AG09309 (cell line): ENCODE measurements at places on chromosomes 5 and 9.

DNA sequence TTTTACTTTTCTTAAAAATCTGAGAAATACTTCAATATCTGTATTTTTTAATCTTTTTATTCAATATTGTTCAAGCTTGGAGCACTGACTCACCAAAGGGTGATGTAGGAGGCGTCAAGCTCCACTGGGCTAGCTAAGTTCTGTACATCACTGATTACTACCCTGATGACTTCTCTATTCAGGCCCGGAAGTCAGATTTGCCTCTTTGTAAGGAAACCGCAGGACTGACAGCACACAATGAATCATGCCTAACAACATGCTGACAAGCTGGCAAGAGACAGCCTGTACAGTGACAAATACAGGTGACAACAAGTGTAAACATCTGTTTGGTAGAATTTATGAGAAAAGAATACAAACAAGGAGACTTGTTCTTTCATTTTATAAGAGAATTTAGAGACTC lies 627.9 kb upstream of the RORB start:
- peak; percentile 1 for DNase-seq

- DNase-seq = no peak
Observed at GRCh38 chr9:130271473-130271872, 5.9 kb downstream of the HMCN2 start.

DNA sequence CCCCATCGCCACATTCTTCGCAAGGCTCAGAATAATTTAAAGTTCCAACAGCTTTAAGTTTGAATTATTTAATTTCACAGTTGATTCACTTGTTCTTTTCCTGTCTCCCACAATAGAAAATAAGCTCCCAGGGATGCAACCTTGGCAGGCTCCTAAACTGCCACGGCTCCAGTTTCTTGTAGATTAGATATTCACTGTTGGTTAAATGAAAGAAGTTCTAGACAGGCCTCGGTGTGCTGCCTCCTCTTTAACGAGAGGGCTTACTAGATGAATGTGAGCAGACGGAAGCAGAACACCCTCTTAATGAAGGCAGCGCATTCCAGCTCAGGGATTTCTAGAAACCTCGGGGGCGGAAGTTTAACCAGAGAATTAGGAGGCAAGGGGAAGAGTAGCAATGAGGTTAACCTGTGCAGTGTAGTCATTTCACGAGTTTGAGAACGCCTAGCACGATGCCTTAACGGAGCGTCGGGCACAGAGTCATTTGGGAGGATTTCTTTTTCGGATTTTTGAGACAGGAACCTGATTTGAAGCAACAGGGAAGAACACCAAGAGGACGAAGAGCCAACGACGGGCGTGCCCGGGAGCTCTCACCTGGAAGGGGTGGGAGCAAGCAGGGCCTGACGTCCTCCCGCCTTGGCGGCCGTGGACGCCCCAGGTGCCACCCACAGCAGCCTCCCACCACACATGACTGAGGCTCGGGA lies 637 bp upstream of the SMC5 start:
- no peak for DNase-seq

DNA sequence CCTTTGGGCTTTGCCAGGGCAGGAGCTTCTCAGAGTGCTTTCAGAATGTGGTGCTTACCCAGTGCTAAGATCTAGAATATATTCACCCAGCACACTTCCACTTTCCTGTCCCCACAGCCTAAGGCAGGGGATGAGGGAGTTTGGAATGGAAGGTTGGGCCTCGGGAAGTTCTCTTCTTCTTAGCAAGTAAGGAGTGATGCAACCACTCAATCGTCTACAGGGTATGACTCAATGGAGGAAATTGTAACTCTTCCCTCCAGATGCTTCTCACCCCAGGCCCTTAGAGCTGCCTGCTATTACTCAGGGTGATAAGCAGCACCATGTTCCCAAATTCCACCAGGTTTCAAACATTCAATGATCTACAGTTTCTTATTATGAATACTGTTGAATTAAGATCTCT lies 30.8 kb upstream of the AGGF1 start:
- peak; percentile 24 for DNase-seq

GRCh38 chr9:137705906-137706305 lies 87.1 kb downstream of the EHMT1 start:
- no peak for DNase-seq

DNA sequence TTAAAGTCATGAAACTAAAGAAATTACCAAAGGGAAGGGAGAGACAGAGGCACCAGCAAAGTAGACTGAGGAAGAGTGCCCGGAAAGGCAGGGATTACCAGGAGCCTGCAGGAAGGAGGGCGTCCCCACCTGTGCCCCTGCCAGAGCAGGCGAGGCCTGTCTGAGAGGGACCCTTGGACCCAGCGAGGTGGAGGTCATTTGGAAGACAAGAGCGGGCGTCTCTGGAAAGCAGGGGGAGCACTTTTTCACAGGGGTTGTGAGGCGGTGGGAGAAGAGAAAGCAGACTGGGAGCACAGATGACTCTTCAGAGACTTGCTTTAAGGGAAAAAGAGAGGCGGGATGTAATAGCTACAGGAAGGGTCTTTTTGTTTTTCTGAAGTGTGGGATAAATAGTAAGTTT lies 27.5 kb upstream of the SLC2A8 start:
- no peak for DNase-seq

- DNase-seq = no peak
Observed at GRCh38 chr5:69308046-69308553, 24.5 kb downstream of the CCDC125 start.

- DNase-seq = no peak
Observed at GRCh38 chr5:6459896-6460295, 11.2 kb downstream of the UBE2QL1 start.

GRCh38 chr5:61311836-61312808 lies 19.9 kb upstream of the ZSWIM6 start:
- DNase-seq = no peak

DNA sequence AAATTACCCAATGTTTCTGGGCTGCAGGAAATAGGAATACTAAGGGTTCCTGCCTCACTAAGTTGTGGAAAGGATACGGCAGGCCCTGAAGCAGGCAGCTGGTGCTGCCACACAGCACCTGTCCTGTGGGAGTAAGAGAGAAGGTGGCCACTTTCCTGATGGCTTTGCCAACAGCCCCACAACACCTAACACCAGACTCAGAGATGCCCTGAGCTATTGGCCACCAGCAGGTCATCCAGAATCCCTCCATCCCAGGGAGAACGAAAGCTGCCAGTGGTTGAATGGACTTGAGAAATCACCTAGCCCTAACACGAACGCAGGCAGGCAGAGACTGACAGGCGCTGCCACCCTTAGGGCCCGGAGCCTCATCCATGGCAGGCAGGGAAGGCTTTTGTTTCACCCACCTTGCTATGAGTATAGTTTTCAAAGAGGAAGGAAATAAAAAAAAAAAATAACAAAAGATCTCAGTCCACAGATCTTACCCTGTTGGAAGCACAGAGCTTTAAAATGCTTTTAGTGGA lies 82.2 kb downstream of the DCP2 start:
- no peak for DNase-seq

GRCh38 chr5:15704397-15704947 lies 204.5 kb downstream of the FBXL7 start:
- peak; percentile 28 for DNase-seq

GRCh38 chr5:103668281-103668680 lies 105.7 kb upstream of the NUDT12 start:
- no peak for DNase-seq

GRCh38 chr9:110895147-110895905 lies 142.9 kb downstream of the LPAR1 start:
- no peak for DNase-seq

- DNase-seq = no peak
Observed at GRCh38 chr9:38185647-38186403, 116.8 kb upstream of the SHB start.

GRCh38 chr9:121634329-121635261 lies 16.8 kb upstream of the DAB2IP start:
- DNase-seq = no peak

- no peak for DNase-seq
Observed at GRCh38 chr9:91972076-91972626, 22.1 kb upstream of the ROR2 start.

DNA sequence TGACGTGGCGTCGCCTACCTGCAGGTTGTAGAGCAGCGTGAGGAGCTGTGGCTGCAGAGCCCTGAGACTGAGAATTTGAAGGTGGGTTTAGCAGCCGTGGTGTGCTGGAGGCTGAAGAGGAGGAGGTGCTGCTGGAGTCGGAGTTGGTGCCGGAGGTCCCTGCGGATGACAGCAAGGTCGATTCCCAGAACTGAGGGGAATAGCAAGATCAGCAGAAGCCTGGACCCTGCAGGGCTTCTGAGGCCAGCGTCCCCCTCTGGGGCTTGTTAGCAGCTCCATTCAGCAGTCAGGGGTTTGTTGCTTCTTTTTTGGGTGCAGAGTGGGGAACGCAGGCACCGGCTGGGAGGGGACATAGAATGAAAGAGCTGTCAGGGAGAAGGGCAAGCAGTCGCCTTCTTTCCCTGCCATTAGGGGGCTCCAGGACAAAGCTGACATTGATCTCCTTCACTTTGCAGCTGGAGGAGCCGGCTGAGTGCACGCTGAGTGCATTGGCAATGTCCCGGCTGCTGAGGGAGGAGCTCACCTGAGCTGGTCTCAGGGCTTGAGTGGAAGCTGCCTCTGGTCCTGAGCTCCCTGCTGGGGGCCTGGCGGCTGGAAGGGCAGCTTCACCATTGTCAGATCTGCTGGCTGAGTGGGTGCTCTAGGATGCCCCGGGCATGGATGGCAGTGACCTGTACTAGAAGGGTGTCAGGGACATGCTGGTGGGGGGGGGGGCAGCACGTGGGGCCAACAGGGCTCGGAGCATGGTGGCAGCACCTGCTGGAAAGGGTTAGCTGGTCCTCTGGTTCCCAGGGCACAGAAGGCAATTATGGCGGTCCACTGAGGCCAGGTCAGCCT lies 20.8 kb downstream of the OBP2B start:
- DNase-seq = no peak

- no peak for DNase-seq
Observed at GRCh38 chr5:118531276-118531675, 457.1 kb downstream of the DTWD2 start.

DNA sequence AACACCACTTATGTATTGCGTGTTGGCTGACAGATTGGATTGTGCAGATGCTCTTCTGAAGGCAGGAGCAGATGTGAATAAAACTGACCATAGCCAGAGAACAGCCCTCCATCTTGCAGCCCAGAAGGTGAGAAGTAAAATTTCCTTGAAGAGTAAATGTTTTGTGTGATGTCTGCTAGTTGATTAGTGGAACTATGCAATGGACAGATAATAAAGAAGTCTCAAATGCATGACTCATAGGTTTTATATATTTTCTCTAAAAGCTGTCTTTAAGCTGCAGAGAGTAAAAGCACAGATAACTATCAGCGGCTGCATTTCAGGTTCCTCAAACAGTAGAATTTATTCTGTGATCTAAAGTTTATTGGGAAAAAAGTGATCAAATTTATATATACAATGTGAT lies 27.4 kb downstream of the INVS start:
- DNase-seq = no peak

DNA sequence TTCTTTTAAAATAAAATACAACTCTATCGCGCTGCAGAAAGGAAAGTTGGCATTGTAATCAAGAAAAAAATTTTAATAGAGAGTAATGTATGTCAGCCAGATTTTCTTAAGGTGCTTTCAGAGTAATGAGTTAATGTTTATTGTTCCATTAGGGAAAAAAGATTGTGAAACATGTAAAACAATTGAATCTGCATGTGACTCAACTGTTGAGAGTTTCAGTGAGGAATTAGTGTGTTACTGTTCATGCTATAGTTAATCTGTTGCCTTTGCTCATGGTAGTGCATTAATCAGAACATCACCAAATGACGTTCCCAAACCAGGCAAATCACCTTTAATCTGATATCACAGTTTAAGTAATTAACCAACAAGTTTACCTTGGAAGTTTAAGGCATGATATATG lies 600.5 kb downstream of the NR2F1-AS1 start:
- no peak for DNase-seq

DNA sequence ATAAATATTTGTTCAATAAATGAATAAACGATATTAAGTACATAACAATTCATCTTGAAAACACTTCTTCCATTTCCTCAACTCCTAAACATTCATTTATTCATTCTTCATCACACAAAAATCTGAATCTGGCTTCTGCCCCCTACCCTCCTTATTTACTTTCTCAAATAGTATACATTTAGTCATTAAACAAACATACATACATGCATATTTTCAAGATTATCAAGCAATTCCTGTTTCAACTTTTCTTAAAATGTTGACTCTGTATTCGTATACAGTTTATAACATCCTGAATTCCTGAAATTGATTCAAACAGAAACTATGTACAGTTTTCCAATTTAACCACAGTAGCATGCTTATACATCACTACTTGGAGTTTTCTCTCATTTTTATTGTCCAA lies 129.0 kb downstream of the MUSK start:
- peak; percentile 29 for DNase-seq

DNA sequence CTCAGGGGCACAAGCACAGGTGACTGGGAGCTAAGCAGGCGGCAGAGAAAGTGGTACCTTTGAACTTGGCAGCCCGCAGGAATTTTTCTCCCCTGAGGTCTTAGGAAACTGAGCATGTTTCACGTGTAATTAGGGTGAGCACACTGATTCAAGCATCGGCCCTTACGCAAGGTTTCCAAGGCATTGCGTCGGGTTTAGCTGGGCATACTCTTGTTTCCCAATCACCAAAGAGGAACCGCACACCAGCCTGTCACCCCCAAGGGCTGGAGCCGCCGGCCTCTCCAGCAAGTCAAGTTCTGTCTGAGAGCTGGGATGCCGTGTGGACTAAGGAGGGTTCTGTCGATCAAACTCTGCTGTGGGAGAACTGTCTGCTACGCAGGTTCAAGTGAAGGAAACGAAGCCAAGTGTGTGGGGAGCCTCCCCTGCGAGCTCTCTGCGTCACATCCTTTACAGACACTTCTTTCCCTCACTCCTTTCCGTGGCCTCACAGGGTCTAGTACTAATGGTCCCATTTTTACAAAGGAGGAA lies 53.0 kb downstream of the ERGIC1 start:
- DNase-seq = peak; percentile 94

GRCh38 chr9:86491468-86492266 lies 137.5 kb upstream of the TUT7 start:
- peak; percentile 37 for DNase-seq

DNA sequence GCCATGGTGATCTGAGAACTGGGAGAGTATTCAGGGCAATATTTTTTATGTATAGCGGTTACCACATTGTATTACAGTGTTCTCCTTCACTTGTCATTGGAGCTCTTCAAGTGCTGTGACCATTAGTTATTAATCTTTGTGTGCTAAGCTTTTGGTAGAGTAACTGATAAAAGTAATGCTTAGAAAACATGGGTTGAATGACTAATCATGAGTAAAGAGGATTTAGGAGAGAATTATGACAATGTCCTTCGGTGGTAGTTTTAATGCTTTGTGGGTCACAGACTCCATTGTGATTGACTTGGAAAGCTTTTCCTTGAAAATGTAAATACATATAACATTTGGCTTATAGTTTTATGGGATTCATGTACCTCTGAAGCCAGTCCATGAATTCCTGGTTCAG lies 21.4 kb downstream of the TGFBR1 start:
- DNase-seq = no peak

- DNase-seq = no peak
Observed at GRCh38 chr9:95103871-95104580, 213.5 kb downstream of the FANCC start.

DNA sequence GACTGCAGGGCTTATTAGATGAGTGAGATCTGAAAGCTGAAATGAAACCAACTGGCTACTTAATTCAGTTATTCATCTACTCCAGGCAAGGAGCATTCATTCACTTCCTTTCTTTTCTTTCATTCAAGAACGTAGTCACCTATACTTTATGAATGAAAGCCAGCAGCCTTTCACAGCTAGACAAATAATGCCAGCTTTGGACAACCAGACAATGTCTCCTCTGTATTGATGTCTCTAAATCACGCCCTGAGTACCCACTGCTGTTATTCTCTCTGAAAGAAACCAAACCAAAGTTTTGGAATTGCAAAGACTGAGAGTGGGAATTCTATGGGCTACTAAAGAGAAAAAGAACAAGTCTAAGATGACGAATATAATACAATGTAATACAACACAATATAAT lies 121.2 kb upstream of the PTPN3 start:
- no peak for DNase-seq
